ENCODE measurements at places on chromosomes 2 and 18.

DNA sequence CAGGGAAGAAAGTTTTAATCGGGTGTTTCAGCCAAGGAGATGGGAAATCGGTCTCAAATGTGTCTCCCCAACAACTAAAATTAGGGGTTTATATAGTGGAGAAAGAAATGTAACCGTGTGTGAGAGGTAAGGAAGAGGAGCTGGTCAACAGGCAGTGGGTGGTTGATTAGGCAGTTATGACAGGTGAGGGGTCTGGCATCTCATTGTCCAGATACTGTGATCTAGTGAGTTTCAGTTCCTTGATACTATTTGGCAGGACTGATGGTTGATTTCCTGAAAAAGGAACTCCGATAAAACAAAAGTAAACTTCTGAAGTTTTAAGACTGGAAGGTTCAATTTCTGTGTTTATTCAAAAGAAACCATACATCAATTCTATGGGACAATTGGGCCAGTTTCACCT, 197.9 kb downstream of the LPIN1 start:
- no peak overlapping the region for H3K4me3 ChIP-seq
- no peaks in the 10 kb centered on the region for H3K36me3 ChIP-seq

DNA sequence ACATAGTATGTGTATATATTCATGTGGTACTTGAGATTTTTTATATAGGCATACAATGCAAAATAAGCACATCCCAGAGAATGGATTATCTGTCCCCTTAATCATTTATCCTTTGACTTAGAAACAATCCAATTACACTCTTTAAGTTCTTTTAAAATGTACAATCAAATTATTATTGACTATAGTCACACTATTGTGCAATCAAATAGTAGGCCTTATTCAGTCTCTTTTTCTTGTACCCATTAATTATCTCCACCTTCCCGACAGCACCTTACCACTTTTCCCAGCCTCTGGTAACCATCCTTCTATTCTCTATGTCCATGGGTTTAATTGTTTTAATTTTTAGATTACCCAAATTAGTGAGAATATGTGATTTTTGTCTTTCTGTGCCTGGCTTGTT, 914.1 kb downstream of the CCDC85A start:
- DNase-seq: no peak
- H3K27me3 ChIP-seq: no peaks in the 10 kb centered on the region
- no peaks in the 10 kb centered on the region for H3K36me3 ChIP-seq
- H3K4me1 ChIP-seq: no peaks in the 10 kb centered on the region
- no peak overlapping the region for H3K27ac ChIP-seq

DNA sequence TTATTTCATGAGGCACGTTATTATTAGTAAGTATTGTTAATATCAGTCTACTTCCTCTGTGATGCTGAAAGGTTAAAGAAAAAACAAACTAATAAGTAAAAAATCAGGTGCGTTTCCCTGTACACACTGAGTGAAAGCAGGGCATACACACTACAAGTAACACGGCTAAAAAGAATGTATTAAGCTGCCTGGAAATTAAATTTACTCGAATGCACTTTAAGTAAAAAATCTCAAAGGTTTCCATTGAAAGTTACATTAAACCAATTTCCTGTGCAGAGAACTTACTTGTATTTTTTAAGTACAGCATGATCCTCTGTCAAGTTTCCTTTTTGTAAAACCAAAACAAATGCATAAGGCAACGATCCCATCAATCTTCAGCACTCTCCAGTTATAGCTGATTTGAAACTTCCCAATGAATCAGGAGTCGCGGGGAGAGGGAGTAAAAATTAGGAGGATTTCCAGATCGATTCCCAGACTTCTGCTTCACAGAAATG, 633 bp downstream of the BCL2 start:
- peaks cover 43% of the 10 kb centered on the region for H3K4me1 ChIP-seq
- H3K27ac ChIP-seq: peak overlapping the region; percentile 96
- H3K4me3 ChIP-seq: peak overlapping the region; percentile 93
- DNase-seq: no peak

DNA sequence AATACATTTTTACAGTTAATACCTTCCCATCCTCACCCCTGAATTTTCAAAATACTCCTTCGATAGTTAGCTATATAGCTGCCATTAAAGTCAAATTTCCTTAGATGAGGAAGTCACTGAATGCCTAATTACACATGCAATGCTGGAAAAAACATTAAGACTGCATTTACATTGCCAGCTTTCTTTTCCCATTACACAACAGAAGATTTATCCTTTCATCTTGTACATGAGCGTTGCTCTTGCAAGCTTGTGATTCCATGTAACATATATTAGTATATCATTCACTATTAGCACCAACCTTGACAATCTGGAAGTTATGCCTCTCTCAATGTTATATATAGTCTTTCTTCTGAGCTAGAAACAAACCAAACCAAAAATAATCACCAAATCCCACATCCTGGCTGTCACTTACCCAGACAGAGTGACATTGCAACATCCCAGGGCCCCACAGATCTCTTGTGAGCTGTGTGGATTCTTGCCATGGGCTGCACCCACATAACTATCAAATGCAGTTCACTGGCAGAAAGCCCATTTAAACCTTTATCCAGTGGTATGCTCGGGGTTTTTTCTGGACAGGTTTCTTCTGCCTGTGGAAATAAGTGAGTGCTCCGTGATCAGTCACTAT, 79.2 kb upstream of the PAPOLG start:
- H3K4me1 ChIP-seq: peaks cover 6% of the 10 kb centered on the region
- no peaks in the 10 kb centered on the region for H3K36me3 ChIP-seq
- no peak overlapping the region for H3K27ac ChIP-seq
- no peak for DNase-seq
- H3K4me3 ChIP-seq: no peak overlapping the region
- H3K27me3 ChIP-seq: peaks cover 5% of the 10 kb centered on the region

DNA sequence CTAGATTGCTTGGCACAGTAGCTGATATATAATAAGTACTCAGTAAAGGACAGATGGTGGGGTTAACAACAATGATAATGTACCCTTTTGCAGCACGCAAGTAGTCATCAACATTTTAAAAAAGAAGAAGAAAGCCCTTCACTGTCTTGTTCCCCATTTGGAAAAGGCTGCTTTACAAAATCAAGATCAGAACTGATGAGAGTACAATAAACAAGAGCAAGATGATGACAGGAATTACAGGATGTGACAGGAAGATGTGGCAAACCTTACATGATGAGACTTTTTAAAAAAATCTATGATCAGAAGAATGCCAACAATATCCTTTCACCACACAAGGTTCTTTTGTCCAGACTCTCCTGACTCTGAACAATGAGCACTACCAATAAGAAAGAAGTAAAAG, 9.1 kb downstream of the TYW5 start:
- H3K27ac ChIP-seq: no peak overlapping the region
- H3K4me1 ChIP-seq: peaks cover 9% of the 10 kb centered on the region
- H3K36me3 ChIP-seq: peaks cover 12% of the 10 kb centered on the region
- H3K4me3 ChIP-seq: no peak overlapping the region
- DNase-seq: no peak

- peaks cover 24% of the 10 kb centered on the region for H3K36me3 ChIP-seq
- no peaks in the 10 kb centered on the region for H3K27me3 ChIP-seq
- H3K27ac ChIP-seq: no peak overlapping the region
Measured at GRCh38 chr2:44335806-44336538, 25.3 kb downstream of the PREPL start.

GRCh38 chr2:22579341-22579740, 805.6 kb upstream of the KLHL29 start:
- DNase-seq: no peak
- H3K4me3 ChIP-seq: no peak overlapping the region
- no peak overlapping the region for H3K27ac ChIP-seq
- peaks cover 2% of the 10 kb centered on the region for H3K36me3 ChIP-seq

DNA sequence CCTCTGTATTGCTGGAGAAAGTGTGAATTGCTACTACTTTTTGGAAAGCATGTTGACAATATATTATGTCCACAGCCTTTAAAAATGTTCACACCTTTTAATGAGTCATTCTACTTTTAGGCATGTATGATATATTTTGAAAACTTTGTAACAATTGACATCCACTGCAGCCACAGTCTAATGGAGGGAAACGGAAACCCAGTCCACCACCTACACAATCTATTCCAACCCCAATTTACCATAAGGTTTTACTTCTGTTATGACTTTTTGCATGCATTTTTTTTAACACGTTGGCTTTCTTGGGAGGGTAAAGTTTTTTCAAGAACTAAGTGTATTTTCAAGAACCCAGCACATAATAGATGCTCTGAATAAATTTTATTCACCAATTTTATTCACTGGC, 38.5 kb upstream of the ATP8B1 start:
- H3K27me3 ChIP-seq: peaks cover 5% of the 10 kb centered on the region
- no peak overlapping the region for H3K4me3 ChIP-seq
- no peaks in the 10 kb centered on the region for H3K36me3 ChIP-seq

- H3K4me3 ChIP-seq: no peak overlapping the region
- H3K36me3 ChIP-seq: no peaks in the 10 kb centered on the region
- H3K4me1 ChIP-seq: no peaks in the 10 kb centered on the region
- H3K27me3 ChIP-seq: peaks cover 5% of the 10 kb centered on the region
- no peak for DNase-seq
Measured at GRCh38 chr2:158735822-158736580, 59.1 kb upstream of the DAPL1 start.

DNA sequence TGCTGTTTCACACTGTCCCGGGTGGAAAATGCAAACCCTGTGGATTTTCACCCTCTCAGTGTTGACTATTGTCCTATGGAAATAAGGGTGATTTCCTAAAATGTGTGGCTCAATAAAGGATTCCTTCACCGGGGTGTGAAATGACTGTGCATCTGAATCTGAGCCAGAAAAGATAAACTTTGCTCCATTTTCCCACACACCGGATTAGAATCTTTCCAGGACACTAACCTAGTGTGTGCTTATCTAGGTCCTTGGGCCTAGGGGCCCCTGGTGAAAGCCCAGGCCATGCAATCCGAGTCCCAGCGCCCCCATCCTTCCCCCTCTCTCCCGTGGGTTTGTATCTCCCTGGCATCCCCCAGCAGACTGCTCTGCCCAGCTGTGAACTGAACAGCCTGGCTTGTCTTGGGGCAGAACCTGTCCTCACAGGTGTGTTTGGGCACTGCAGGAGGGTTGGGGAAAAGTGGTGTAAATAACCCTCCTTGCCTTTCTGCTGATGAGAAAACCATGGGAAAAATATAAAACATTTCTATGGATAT, 17.3 kb downstream of the KLHL29 start:
- no peak overlapping the region for H3K4me3 ChIP-seq
- peaks cover 7% of the 10 kb centered on the region for H3K4me1 ChIP-seq
- no peak for DNase-seq
- H3K27me3 ChIP-seq: peaks cover 1% of the 10 kb centered on the region

DNA sequence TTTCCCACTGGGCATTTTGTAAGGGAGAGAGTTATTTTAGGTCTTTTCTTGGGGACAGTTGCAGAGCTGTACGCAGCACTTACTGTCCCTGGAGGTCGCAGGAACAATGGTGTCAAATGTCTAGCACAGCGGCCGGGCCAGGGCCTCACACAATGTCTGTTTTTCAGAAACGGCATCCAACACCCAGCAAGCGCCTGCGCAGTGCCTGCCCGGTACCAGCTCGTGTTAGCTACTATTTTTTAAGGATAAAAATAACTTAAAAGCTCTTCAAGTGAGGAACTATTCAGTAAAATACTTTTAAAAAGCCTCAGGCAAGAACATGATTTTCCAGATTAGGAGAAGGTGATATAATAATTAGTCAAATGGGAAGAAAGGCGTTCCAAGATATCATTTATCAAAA, 90.0 kb downstream of the MBP start:
- no peak overlapping the region for H3K27ac ChIP-seq
- no peak overlapping the region for H3K4me3 ChIP-seq
- H3K27me3 ChIP-seq: no peaks in the 10 kb centered on the region
- no peak for DNase-seq
- peaks cover 51% of the 10 kb centered on the region for H3K4me1 ChIP-seq

DNA sequence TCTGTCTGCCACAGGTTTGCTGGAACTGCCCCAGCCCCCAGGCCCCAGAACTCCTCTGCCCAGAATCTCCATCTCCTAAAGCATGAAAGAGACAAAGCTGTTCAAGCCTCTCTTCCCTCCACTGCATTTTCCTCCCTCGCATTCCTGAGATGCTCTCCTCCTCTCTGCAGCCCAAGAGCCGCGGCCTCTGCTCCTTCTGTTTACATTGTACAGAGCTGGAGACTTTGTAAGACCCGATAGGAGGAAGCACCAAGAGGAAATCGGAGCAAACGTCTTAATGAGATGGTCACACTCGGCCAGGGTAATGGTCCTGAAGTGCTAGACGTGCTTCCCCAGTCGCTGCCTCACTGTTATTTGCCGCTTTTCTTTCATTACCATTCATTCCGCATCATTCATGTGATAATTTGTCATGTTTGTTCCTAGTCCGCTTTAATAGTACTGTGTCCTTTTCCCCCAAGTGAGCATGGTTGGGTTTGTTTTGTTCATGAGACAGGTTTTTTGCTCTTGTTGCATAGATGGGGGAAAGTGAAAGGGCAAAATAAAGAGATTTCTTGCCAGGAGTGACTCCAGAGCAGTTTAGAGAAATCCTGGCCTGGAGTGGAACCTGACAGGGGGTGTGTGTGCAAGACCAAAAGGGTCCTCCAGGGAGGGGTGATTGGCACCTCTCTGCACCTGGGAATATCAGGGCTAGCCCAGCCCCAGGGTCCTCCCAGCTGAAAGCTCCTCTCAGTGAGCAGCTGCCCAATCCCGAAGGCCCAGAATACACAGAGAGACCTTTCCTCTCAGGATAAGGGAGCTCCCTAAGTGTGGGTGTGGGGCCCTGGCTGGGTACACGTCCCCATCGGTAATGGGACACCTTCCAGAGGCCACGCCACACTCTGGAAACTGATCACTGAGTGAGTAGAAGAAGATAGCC, 44.9 kb upstream of the ID2 start:
- no peak overlapping the region for H3K27ac ChIP-seq
- peaks cover 2% of the 10 kb centered on the region for H3K4me1 ChIP-seq
- DNase-seq: peak; percentile 50
- no peaks in the 10 kb centered on the region for H3K36me3 ChIP-seq

DNA sequence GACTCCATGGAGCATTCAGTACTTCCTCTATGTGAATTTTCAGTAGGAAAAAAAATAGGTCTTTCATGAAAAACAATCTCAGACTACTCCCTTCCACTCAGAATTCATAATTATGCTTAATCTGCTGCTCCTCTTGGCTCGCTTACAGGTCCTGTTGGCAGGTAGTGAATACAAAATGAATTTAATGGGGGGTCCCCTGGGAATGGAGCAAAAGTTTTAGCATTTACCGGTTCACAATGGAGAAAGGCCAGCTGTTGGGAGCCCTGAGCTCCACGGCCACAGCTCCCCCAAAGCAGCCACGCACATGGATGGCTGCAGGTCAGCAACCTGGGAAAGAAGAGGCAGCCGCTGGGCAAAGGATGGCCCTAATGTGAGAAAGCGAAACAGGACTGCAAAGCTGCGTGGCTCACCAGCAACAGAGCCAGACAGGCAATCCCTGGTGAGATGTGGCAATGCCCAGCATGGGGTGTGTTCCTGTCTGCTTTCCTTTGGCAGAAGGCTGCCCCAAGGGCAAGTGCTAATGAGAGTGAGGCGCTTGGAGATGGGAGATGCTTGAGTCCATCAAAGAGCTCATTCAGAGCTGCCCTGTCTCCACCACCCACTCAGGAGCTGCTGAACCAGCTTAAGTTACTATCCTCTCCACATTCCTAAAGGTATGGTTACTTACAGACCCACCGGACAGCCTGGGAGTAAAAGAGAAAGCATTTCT, 447.4 kb downstream of the EPHA4 start:
- no peaks in the 10 kb centered on the region for H3K36me3 ChIP-seq
- H3K4me1 ChIP-seq: no peaks in the 10 kb centered on the region
- H3K27me3 ChIP-seq: peaks cover 8% of the 10 kb centered on the region
- DNase-seq: no peak
- no peak overlapping the region for H3K4me3 ChIP-seq

Data from naive thymus-derived CD8-positive, alpha-beta T cell (primary cell).